ENCODE measurements at places on chromosomes 13 and 19.

DNA sequence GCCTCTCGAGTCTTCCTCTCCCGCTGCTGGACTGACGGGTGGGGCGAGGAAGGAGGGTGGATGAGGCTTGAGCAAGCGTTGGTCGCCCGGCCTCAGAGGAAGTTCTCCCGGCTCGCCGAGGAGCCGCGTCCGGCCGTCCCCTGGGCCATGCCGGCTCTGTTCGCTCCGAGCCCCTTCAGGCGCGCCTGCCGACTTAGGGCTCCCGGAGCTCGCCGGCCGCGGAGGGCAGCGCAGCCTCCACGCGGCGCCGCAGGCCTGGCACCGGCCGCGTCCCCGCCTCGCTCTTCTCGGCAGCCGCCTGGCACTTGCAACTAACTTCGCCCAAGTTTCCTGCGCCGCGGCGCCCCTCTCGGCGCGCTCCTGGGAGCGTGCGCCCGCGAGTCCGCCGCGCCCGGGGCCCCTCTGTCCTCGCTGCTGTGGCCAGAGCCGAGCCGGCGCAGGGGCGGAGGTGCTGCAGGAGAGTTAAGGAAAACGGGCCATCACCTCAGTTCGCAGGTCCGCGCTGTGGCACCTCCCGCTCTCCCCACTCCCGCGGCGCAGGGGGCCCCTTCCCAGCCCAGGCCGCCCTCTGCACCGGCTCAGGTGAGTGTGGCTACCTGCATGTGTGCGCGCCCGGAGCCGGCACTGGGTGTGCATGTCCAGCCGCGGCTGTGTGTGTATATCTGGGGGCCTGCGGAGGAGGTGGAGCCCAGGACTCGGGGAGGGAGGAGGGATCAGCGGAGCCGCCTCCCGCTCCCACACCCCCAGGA is 641 bp upstream of the SOX21 start:
- DNase-seq: no peak

DNA sequence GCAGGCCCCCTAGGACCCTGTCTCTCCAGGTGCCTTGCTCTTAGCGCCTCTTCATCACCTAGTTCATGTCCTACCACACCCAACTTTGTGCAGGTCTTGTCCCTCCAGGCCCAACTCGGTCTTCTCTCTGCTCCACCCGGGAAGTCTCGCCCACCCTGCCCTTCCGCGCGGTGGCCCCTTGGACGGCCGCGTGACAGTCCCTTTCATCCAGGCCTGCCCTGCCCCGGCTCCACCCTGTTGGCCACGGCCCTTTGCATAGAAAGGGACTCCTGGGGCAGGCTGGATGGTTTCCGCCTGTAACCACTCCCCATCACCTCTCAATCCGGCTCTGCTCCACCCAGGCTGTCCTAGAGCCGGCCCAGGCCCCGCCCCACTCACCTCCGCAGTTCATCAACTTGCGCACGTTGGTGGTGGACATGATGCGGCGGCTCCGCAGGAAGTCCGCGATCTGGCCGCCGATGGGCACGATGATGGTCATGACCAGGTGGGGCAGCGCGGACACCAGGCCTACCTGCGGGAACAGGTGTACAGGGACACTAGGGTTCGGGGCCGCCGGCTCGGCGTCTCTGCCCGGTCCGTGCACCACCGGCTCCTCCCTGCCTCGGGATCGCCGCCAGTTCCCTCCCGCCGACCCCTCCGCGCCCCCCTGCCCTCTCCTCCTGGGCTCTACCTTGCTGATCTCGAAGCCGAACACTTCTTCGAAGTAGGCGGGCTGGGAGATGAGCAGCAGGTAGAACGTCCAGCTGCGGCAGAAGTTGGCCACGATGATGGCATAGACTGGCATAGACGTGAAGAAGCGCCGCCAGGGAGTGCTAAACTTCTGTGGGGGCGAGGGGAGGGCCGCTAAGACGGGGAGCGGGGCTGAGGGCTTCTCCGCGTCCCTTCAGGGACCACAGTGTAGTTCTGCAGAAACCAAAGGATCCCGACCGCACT is 7.2 kb downstream of the GFY start:
- DNase-seq: no peak

- no peak for DNase-seq
These were observed 56.1 kb downstream of the LRCH1 start for GRCh38 chr13:46609052-46609451.

- no peak for DNase-seq
These were observed 198.2 kb downstream of the KLF12 start for GRCh38 chr13:73935991-73936390.

- no peak for DNase-seq
These were observed 61.3 kb upstream of the POMP start for GRCh38 chr13:28597641-28598040.

- DNase-seq: no peak
These were observed 222.9 kb downstream of the SLITRK5 start for GRCh38 chr13:87894059-87894458.

GRCh38 chr13:29888306-29888705 is 37.9 kb upstream of the UBL3 start:
- no peak for DNase-seq
